Inflammatory macrophage (primary cell): ENCODE measurements at places on chromosomes 12 and 14.
A peak's percentile ranks its signal among the peaks of the same experiment; 100 is the strongest.

GRCh38 chr12:89154743-89155499, 197.4 kb downstream of the DUSP6 start:
- DNase-seq, result no peak

DNA sequence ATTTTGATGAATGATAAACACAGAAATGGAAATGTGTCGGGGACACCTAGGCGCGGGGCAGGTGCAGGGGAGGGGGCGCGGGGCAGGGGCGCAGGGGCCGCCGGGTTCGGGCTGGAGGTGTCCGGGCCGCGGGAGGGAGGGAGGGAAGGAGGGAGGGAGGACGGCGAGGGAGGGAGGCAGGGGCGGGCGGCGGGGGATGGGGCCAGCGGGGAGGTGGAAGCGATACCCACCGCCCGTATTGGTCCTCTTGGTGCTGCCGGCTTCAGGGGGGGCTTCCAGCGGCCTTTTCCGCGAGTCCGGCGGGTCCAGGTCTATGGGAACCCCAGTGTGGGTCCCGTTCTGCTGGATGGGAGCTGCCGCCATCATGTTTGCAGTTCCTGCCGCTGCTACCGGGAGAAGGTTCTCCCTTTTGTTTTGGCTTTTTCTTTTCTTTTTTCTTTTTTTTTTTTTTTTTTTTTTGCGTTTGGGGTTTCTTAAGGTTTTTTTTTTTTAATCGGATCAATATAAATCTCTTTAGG, 703 bp downstream of the NOVA1 start:
- DNase-seq, result no peak

GRCh38 chr14:29111554-29111953, 345.0 kb downstream of the FOXG1 start:
- no peak for DNase-seq

- no peak for DNase-seq
Measured at GRCh38 chr12:116484807-116485206, 74.4 kb upstream of the MAP1LC3B2 start.

- no peak for DNase-seq
Measured at GRCh38 chr12:127680516-127680915, 586.5 kb upstream of the TMEM132C start.

DNA sequence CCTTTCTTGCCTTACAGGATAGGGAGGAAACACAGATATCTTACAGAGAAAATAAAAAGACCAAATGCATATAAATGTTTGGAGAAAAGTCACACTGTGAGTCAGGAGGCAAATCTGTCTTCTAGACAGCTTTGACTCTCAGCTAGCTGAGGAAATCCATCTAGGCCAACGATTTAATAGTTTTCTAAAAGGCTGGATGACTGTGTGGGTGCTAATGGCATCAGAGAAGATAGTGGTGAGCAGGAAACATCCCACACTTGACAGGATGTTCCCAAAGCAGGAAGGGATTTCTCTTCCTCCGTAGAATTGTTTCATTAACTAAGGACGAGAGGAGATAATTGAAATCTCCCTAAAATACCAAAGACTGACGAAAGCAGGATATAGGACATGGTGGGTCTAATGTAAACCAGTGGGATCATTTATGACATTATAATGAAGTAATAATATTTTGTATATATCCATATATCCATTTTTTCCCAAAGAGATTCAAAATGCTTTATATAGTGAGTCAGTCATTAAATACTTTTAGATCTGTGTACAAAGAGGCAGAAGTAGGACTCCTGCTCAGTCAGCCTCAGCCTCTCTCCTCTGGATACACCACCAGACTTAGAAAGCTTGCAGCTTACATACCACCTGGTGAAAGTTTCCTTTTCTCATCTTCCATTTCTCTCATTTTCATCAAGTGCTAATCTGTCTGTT, 44.3 kb upstream of the PSMA6 start:
- no peak for DNase-seq

GRCh38 chr12:122875590-122876220, 20.2 kb downstream of the VPS37B start:
- DNase-seq, result no peak

GRCh38 chr14:53295985-53296582, 143.0 kb upstream of the DDHD1 start:
- DNase-seq, result peak; percentile 57

DNA sequence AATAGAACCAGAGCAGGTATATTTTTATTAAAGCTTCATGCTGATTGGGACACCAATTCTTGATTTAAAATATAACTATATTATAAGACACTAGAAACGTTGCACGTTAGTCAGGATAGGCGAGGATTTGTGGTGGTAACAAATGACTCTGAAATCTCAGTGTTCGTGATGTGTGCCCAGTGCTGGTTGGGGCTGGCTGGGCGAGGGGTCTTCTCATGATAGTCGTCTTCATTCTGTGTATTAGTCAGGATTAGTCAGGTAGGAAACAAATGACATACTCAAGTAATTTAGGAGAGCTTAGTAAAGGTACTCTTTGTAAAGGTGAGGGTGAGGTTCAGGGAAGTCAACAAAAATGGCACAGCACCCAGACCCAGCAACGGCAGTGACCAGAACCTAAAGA, 73.9 kb upstream of the HIF1A start:
- no peak for DNase-seq

DNA sequence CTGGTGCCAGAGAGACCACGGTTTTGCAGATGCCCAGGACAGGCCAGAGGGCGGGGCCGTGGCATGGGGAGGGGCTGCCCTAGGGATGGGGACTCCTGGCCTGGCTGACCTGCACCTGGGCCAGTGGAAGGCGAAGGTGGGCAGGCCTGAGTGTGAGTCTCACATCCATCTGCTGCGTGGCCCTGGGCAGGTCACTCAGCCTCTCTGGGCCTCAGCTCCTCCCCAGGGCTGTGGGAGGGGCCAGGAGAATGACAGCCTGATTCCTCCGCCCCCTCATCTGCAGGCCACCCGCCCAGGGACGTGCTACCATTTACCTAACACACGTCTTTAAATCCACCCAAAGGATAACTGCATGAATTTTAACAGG, 90.9 kb downstream of the GALNT9 start:
- DNase-seq, result no peak

- DNase-seq, result no peak
Measured at GRCh38 chr14:73189651-73190050, 47.7 kb upstream of the PAPLN start.

- DNase-seq, result peak; percentile 96
Measured at GRCh38 chr12:94676031-94676641, 25.8 kb upstream of the TMCC3 start.

DNA sequence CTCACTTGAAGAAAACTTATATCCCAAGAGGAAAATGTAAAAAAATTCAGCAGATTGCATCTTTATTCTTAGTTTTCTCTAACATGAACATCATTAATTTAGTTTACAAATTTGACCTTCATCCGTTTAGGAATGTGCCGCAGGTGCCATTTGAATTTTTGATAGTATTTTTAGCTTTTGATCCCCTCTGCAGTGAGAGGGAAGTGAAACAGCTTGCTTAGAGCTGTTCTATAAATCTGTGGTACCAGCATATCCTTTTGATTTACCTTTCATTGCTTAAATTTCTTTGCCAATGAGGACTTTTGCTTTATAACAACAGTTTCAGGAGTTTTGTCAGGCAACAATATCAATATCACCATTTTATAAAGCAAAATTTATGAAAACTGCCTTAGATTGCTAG, 32.7 kb downstream of the DUSP6 start:
- DNase-seq, result no peak

- DNase-seq, result no peak
Measured at GRCh38 chr14:22524115-22524783, 64.8 kb downstream of the DAD1 start.

- no peak for DNase-seq
Measured at GRCh38 chr14:98906123-98906995, 365.6 kb downstream of the BCL11B start.

DNA sequence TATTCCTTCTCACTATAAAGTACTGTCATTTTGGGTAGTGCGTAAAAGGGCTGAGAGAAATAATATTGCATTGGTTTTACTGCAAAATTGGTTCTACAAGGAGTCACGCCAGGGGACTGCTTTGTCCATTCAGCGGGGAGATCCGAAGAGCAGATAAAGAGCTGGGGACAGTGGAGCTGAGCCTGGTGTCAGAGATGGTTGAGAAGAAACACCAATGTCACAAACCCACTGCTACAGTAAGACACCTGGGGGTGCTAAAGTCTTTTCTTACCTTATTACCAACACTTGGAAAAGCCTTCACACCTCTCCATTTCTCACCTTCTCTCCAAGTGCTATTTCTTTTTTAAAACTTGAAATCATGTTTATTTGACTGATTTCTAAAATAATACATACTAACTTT, 14.1 kb downstream of the IL31 start:
- no peak for DNase-seq

DNA sequence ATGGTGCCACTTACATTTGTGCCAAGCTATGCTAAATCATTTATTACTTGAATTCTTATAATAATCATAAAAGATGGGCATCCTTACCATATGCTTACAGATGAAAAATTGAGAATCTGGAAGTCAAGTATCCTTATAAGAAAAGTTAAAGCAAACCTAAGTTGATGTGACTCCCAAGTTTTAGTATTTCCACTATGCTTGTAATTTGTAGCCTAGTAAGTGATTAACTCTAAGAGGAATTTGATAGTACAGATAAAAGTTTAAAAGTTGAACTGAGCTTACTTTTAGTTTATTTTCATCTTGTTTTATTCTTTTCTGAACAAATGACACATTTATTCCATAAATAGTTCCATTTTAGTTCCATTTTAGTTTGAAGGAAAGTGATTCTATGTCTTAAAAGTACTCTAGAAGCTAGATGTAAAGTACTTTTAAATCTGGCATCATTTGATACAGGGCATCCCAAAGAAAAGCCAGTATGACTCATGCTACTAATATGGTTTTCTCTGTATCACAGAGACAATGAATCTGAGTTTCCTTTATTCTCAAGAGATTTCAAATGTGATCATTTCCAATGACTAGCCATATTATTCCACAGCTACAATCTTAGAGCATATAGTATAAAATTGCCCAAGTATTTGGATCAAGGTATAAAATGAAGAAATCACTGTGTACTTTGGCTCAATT, 596.0 kb downstream of the SLC16A7 start:
- no peak for DNase-seq

DNA sequence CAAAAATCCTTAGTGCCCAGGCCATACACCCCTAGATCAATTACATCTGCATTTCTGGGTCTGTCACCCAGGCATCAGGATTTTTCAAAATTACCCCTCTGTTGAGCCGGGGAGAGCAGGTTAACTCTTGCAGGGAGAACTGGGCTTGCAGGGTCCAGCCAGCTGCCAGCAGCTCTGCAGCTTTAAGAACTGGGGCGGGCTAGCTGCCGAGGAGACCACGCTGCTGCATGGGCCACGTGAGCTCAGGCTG, at the start of gene DGLUCY:
DGLUCY (plus strand) TSS at position 245 of the 250 bp plus-strand sequence. CDS start 46,222 bp downstream, outside the sequence.
- peak; percentile 77 for DNase-seq

DNA sequence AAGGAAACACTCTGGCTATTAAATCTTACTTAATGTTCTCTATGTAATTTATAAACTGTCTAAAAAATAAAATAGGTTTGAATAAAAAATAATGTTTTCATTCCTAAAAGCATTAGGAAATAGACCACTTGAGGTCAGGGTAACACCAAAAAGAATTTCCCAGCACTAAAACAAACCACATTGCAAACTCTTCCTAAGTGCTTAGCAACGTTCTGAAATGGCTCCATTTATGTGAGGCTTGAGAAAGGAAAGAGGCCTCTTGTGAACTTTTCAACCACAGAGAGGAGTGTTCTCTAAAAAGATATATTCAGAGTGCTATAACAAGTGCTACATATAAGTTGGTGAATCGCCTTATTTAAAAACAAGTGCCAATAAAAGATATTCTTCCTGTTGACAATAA, 42.7 kb downstream of the ALX1 start:
- DNase-seq, result no peak

DNA sequence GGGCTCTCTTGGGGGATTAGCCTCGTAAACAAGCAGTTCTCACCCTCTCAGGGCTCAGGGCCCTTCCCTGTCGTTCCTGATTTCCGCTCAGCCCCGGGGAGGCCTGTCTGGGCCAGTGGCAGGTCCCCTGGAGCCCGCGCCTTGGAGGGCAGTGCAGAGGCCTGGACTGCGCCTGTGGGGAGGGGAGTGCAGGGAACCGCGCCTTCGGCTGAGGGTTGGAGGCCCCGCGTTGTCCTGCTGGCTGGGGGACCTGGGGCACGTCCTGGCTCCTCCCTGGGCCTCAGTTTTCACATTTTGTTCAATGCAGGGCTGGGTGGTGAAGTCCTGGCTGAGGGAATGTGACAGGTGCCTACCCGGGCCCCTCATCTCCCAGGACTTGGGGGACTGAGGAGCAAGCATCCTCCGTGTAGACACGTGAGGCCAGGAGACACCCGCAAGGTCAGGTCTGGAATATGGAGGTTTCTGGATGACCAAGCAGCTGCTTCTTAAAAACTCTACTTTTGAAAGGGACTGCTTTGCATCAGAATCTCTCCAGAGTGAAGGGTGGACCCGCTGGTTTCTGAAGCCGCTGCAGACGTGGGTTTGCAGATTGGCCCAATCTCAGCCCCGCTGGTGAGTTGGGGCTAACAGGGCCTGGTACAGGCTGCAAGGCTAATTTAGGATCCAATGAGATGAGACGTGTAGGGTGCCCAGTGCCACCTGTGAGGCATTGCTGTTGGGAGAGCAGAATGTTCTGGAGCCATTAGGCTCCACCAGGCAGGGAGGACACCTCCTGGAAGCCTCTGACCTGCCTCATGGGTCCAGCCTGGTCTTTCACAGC, 80.2 kb downstream of the KIF26A start:
- no peak for DNase-seq

DNA sequence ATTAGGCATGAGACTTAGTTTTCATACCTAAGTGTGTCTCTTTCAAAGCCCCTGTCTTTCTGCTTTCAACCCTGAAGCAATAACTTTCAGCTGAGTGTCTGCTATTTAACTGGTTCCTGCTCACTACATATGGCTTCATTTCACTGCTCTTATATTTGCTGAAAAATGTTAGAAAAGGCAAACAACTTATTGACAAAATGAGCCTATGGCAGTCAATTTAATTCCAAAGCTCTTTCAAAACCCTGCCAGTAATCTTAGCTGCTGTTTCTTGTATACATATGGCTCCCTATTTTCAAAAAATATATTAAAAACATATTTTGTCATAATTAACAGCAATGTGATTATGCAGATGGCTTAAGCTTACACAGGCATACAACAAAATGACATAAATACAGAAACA, 334.1 kb upstream of the MGAT4C start:
- no peak for DNase-seq
